Adipose tissue (tissue), 3 donors: ENCODE measurements at places on chromosomes 12 and 14. TPM values are rescaled to one million over a fixed set of nuclear protein-coding genes. Genes with fewer than 3 reads are reported as not detected.

The BICDL1 gene
- polyA plus RNA-seq, result 6.0 TPM

The ADAM21 gene
- 0.03 TPM for polyA plus RNA-seq

The TRMT61A gene
- polyA plus RNA-seq, result 6.9 TPM

The TMX1 gene
- polyA plus RNA-seq, result 9.0 TPM

The SYNDIG1L gene
- 0.10 TPM for polyA plus RNA-seq

The BDKRB1 gene
- polyA plus RNA-seq, result 1.2 TPM

The CCDC60 gene
- polyA plus RNA-seq, result not detected

The KRT74 gene
- not detected for polyA plus RNA-seq

The RPGRIP1 gene
- 0.45 TPM for polyA plus RNA-seq

The GALNT8 gene
- 0.46 TPM for polyA plus RNA-seq

The AKAP3 gene
- 0.92 TPM for polyA plus RNA-seq

The GYS2 gene
- 0.05 TPM for polyA plus RNA-seq

The DENR gene
- 31.2 TPM for polyA plus RNA-seq

The NID2 gene
- polyA plus RNA-seq, result 21.7 TPM

The KIF26A gene
- polyA plus RNA-seq, result 5.0 TPM

The PMEL gene
- polyA plus RNA-seq, result 1.7 TPM

The SDR9C7 gene
- polyA plus RNA-seq, result not detected

The ITGA7 gene
- 591 TPM for polyA plus RNA-seq

The HRK gene
- polyA plus RNA-seq, result 0.11 TPM

The ARG2 gene
- polyA plus RNA-seq, result 5.7 TPM

The CLEC14A gene
- polyA plus RNA-seq, result 60.2 TPM

The PIK3C2G gene
- 1.2 TPM for polyA plus RNA-seq

The CLEC2A gene
- polyA plus RNA-seq, result not detected

The SERPINA10 gene
- polyA plus RNA-seq, result not detected
